Activated T-helper 1 cell treated with anti-CD3 and anti-CD28 coated beads, Interleukin-2, amount 50 U/mL, for 16 hours (primary cell): ENCODE measurements at places on chromosomes 7 and 10.

DNA sequence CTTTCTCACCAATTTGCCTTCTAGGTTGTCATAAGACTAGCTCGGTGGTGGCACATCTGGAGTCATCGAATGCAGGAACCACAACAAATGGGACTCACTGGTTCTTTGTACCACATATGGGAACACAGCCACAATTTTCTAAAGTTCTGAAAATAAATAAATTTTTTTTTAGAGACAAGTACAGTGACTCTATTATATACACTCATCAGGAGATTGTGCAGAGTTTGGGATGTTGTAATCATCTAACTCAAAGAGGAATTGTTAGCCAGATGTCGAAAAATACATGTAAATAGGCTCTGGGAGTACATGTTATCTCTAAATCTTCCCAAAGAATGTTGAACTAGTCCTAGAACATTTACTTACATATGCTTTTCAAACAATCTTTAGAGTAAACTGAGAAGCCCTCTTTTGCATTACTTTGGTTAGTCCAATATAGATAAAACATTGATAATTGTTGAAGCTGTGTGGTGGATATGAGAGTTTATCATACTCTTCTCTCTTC lies 19.6 kb upstream of the SEPTIN7 start:
- DNase-seq = no peak

DNA sequence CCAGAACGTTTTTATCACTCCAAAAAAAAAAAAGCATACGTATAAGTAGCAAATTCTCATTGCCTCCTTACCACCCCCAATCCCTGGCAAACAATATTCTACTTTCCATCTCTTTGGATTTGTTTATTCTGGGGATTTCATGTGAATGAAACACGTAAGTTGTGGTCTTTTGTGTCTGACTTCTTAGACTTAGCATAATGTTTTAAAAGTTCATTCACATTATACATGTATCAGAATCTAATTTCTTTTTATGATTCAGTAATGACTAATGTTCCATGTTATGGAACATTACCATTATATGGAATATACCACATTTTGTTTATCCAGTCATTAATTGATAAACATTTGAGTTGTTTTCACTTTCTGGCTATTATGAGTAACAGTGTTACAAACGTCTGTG lies 12.5 kb upstream of the KLHL7 start:
- no peak for DNase-seq

GRCh38 chr10:90222372-90222771 lies 521.0 kb downstream of the KIF20B start:
- no peak for DNase-seq

- no peak for DNase-seq
Observed at GRCh38 chr10:107966826-107967225, 802.3 kb upstream of the SORCS1 start.

- DNase-seq = no peak
Observed at GRCh38 chr7:144019457-144019856, 19.3 kb downstream of the OR6B1 start.

GRCh38 chr10:84342584-84342983 lies 14.2 kb downstream of the CCSER2 start:
- no peak for DNase-seq

- DNase-seq = no peak
Observed at GRCh38 chr7:8783229-8783628, 349.8 kb downstream of the NXPH1 start.

- no peak for DNase-seq
Observed at GRCh38 chr10:44045020-44045419, 339.9 kb downstream of the CXCL12 start.

DNA sequence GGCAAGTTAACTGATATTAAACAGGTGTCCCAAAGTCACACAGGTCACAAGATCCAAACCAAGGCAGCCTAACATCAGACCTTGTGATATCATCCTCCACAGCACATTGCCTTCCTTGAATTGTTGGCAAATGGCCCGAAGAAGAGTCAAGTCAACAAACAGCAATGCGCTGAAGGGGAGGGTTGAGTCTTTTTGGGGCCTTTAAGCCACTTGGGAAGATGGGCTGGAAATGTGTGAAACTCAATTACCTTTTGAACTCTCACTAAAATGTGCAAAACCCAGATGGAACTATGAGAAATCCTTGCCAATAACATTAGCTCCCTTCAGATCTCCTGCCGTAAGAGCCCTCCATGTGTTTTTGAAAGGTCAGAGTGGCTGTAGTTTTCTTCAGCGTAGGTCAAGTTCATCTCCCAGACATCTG lies 47.9 kb upstream of the STK17A start:
- DNase-seq = no peak

GRCh38 chr10:71720288-71720687 lies 710 bp upstream of the C10orf105 start:
- no peak for DNase-seq

DNA sequence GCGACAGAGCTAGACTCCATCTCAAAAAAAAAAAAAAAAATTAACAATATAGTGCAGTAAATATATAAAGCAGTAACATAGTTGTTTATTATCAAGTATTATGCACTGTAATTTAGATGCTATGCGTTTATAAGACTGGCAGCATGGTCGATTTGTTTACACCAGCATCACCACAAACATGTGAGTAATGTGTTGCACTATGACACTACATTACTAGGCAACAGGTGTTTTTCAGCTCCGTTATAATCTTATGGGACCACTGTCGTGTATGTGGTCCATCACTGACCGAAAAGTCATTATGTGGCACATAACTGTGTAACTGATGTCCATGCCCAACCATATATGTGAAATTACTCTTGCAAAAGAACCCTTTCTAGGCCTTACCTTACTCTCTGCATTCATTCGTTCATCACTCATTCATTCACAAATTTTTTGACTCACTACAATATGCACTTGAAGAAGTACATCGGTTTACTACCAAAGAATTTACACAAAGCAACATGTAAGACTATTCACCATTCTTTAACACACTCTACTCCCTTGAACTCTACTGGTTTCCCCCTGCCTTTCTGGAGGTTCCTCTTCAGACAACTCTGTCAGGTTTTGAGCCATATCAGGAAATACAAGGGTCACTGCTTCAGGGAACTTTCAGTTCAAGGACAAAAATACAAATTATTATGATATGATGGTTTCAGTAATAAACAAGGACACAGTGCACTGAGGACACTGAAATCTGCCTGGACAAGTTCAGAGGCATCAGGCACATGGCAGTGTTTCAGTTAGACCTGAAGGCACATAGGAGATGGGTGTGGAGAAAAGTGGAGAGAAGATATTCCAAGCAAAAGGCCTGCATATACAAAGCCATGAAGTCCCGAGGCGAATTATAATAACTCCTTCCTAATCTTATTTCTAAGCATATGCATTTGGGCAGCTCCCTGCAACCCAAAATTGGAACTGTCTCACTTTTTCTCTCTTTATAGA lies 17.4 kb downstream of the ITGB1 start:
- DNase-seq = no peak

DNA sequence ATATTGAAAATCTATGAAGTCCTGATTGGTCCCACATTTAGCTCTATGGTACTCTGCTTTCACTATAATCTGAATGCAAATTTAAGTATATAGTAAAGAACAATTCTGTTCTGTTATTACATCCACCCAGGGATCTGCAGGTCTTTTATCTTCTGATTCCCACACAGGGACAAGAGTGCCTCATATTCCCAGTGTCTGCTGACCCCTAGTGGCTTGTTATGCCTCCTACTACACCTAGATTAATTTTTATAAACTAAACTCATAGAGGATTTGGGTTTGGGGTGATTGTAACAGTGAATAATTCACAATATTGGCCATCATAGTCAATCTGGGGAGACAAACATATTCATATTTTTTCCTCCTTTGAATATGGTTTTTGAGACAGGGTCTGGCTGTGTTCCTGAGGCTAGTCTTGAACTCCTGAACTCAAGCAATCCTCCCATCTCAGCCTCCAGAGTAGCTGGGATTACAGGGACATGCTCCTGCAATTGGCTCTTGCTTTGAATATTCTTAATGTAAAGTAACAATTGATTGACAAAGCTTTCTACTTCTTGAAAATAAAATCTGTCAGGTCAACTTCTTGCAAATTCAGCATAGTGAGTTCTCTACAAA lies 282.1 kb downstream of the KCND2 start:
- no peak for DNase-seq

DNA sequence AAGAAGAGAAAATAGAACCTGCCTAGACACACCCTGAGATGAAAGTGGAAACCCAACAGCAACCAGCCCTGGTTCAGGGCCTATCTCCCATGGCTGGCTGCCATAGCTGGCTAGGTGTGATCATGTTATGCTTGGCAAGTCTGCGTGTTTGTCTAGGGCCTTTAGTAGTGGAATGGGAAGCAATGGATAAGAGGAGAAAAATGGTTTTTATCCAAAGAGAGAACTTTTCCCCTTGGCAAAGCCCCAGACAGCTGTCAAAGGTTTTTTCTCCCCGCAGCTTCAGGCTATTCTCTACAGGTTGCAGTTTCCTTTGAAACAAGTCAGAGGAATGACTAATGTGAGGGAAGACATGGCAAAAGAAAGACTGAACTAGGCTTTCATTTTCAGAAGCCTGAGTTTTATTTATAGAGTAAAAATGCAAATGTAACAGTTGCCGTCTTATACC lies 161.5 kb downstream of the SEMA3D start:
- no peak for DNase-seq

DNA sequence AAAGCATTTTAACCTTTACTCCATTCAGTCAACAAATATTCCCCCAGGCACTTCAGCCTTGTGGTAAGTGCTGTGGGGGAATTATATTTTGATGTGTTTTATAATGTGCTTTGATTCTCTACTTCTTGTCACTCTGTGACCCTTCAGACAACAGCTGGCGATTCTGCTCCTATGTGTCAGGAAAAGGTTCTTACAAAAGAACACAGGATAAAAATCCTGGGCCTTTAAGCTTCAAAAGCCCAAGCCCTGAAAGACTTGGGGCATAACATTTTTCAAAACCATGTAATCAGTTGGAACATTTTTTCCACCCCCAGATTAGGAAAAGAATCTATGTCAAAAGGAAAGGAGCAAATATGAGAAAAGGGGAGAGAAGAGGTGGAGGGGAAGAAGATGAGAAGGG lies 37.8 kb upstream of the LRRC17 start:
- no peak for DNase-seq

DNA sequence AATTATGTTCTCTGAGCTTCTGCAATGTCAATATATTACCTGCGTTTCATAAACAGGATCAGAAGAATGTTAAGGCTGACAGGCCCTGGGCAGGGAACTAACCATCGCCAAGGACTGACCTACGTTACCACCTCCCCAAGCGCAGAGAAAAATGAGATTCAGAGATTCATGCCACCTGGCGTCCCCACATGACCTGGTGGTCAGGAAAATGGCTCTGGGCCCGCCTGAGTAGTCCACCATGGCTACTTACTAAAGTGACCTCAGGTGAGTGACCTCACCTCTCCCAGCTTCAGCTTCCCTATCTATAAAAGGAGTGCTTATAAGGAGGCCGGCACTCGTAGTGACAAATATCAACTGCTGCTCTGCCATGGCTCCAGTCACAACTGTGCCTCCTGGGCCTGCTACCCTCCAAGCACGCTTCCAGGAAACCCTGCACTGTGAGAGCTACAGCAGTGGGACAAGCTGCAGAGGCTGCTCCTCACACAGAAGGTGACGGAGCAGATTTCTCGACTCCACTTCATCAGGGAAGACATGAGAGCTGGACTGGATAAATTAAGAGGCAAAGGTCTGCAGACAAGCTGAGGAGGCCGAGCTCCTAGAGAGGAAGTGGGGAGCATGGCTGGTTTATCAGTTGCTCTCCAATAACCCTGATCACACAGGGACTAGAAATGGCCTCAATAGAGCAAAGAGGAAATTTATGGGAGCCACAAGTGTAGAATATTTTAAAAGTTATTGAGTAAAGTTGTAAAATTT lies 103.0 kb downstream of the RNF216 start:
- no peak for DNase-seq

DNA sequence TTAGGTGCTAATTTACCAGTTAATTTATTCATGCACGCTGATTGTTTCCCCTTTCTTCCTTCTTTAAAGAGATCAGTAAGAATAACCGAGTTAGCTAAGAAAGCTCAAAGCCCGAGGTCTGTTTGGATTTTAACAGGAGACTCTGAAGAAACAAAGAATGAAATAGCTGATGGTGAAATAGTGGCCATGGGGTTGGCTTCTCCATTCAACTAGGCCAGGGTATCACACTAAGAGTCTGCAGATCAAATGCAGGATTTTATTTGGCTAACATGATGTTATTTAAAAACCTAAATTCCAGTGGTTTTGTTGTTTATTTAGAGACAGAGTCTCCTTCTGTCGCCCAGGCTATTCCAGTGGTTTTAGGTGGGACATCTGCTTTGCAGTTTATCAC lies 65.2 kb upstream of the SYPL1 start:
- no peak for DNase-seq

GRCh38 chr7:33221390-33221789 lies 92.0 kb downstream of the BBS9 start:
- no peak for DNase-seq

DNA sequence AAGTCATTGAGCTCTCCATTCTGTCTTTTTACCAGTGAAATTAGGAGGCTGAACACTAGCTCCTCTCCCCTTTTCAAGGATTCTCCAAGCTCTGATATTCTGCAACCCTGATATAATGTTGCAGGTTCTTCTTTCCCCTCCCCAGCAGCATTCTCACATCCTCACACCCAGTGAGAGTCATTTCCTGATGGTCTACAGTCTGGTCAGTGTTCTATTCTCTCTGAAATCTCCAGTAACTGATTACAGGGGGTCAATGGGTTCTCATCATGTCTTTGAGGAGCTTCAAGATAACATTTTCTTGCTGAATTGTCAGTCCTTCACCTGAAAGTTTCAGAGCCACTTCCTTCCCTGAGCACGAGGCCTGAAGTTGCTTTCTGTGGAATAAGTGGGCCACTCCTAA lies 299.4 kb downstream of the PTEN start:
- DNase-seq = no peak

DNA sequence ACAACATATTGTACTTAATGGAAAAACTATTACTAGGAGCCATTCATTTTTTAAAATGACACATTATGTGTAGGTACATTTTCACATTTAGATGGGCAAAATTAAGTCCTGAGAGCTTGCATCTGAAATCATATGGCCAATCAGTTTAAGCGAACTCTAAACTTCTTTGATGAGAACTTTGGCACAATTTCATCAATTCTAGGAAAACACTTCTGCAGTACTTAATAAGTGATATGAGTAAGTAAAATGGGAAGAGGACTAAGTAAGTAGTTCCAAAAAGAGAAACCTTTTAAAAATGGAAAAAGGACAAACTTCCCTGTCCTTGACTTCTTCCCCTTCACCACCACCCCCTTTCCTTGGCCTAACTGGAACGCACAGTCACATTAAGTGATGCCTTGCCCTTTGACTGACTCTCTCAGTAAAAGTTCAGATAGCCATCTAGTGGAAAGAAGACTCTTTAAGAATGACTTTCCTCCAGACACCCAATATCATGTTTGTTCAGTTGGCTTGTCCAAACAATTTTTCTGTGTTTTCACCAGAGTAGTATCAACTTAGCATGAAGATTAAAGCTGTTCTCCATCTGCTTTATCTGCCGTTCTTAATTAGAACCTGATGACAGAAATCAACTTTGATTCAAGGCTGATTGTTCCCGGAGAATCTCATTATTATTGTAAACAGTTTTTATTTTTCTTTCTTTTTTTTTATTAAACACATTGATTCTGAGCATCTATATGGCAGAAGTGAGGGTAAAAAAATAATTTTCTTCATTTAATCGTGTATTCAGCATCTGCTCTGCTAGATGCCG lies 45.1 kb downstream of the CNNM2 start:
- no peak for DNase-seq

GRCh38 chr10:31081937-31082840 lies 50.5 kb upstream of the ZNF438 start:
- no peak for DNase-seq

- DNase-seq = no peak
Observed at GRCh38 chr7:142385491-142386340, 127.9 kb upstream of the PRSS58 start.
